ENCODE measurements at places on chromosomes 7 and 10. TPM values are rescaled to one million over a fixed set of nuclear protein-coding genes. Genes with fewer than 3 reads are reported as not detected.

- DNase-seq: no peak
Measured at GRCh38 chr7:112547916-112548315, 67.1 kb downstream of the LSMEM1 start.

The ZDHHC6 gene
- 12.6 TPM for total RNA-seq

DNA sequence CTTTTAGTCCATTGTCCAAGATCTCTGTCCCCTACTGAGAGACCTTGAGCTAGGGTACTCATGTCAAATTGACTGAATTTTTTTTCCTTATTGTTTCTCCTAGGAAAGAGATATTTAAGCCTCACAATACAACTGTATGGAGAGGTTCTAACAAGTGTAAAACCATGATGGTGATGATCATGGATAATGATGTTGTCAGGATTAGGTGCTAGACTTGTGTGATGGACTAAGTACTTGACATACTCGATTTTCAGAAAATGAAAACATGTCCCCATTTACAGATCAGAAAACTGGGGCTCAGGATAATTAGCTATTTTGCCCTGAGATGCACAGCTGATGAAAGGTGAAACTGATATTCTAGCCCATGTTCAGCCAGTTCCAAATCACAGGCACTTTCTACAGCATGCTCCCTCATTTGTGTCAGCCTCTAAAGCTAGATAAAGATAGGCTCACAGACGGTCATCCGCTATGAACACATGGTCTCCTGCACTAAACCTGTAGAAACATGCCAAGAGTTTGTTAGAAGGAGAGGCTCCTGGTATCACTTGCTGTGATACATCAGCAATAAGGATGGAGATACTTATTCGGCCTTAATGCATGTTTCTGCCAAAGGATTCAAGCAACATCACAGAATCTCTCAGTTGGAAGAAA is 67.6 kb downstream of the CREB3L2 start:
- no peak for DNase-seq

The GTF2IRD2 gene
- total RNA-seq: 0.63 TPM

DNA sequence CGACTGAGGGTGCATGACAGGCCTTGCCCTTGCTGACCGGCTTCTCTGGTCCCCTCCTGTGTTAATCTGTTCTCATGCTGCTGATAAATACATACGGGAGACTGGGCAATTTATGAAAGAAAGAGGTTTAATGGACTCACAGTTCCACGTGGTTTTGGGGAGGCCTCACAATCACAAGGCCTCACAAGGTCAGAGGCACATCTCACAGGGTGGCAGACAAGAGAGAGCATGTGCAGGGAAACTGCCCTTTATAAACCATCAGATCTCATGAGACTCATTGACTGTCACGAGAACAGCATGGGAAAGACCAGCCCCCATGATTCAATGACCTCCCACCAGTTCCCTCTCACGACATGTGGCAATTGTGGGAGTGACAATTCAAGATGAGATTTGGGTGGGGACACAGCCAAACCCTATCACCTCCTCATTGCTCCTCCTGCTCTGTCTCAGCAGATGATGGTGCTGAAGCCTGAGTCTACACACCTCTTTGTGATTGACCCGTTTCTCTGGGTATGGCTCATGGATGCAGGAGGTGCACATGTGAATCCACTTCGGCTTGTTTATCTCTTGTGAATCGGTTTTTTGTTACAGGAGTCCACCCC is 547.8 kb downstream of the DNAJB6 start:
- DNase-seq: no peak

The NME8 gene
- not detected for total RNA-seq

DNA sequence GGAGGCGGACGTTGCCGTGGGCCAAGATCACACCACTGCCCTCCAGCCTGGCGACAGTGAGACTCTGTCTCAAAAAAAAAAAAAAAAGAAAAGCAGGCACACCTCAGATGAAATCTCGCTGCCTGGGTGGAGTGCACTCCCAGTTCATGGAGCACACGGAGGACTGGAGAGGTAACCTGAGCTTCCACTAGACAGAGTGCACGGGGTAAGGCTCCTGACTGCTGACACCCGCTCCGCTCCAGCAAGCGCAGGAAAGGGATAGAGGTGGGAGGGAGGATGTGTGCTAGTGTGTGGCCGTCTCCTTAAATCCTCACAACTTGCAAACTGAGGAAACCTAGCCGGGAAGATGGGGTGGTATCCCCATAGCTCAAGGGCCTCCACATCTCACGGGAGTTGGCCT is 50.8 kb downstream of the FAM53B start:
- no peak for DNase-seq

DNA sequence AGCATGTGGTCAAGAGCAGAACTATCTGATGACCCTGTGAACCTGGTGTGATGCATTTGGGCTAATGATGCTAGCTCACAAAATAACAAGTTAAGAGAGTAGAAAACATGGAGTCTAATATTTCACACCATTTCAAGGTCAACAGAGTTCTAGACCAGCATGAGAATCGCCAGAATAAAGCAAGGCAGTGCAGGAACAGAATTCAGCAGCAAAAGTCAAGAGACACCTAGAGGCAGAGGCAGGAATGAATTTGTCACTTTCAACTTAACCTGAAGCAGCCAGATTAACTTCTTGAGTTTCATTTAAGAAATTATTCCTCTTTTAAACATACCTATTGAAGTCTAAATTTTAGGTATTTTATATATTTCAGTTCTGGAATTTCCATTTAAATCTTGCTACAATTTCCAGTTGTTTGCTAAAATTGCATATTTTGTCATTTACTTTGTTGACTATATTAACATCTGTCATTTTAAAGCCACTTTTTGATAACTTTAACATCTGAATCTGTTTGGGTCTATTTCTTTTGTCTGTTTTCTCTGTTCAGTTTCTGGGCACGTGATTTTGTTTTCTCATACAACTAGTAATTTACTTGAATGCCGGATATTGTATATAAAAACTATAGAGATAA is 44.2 kb upstream of the PRSS58 start:
- peak; percentile 31 for DNase-seq

DNA sequence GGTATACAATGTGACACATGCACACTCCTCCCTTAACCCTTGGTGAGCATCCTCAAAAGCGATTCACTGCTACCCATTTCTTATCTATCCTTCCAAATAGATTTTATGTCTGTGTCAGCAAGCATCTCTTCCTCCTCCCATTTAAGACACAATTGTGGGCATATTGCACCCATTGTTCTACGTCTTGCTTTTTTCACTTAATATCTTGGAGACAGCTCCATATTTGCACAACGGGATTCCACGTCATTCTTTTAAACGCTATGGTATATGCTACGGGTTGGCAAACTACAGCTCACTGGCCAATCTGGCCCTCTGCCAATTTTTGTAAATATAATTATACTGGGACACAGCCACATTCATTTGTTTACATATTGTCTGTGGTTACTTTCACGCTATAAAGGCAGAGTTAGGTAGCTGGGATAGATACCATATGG is 88.6 kb downstream of the RNF216 start:
- peak; percentile 89 for DNase-seq

DNA sequence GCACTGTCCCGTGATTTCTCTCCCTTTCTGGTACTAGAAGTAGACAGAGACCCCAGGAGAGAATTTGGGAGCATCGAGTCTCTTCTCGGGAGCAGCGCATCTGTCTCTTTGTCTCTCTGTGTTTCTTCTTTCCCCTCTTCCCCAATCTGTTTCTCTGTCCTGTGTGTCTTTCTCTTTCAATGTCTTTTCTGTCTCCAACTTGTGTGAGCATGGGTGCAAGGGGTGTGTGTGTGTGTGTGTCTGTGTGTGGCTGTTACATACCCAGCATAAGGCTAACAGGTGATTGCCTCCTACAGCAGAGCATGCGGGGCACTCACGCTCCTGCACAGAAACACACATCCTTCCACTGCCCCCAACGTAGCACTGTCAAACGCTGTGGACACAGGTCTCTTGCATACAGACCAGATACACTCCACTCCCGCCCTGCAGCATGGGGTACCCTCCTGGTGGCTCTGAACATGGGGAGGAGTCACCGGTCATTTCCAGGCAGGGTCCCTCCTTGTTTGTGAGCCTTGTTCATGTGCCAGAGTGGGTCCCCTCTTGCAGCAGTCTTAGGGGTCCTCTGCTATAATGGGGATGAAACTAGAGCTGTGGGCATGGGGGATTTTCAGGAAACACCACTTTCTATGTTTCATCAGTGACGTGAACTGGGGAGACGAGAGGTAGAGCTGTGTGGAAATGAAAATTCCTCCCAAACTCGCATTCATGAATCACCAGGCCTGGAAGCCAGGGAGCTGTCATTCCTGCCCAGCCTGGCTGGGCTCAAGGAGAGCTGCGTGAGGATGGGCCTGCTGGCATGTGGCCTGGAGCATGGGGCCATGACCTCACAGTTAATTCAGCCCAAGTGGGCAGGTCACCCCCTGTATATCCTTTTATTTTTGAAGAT is 980 bp downstream of the ADAMTS14 start:
- DNase-seq: peak; percentile 92
